ENCODE measurements at places on chromosomes 4 and X. TPM values are rescaled to one million over a fixed set of nuclear protein-coding genes. Genes with fewer than 3 reads are reported as not detected.

Gene MSX1
- polyA plus RNA-seq, result 0.86 TPM

Gene FGFBP1
- not detected for polyA plus RNA-seq

Gene KLHL34
- polyA plus RNA-seq, result 1.1 TPM

Gene GAGE12H
- not detected for polyA plus RNA-seq

Gene ARMCX2
- polyA plus RNA-seq, result 28.2 TPM

Gene SPP1
- polyA plus RNA-seq, result 21.8 TPM
